ENCODE measurements at places on chromosomes 3 and 15.

DNA sequence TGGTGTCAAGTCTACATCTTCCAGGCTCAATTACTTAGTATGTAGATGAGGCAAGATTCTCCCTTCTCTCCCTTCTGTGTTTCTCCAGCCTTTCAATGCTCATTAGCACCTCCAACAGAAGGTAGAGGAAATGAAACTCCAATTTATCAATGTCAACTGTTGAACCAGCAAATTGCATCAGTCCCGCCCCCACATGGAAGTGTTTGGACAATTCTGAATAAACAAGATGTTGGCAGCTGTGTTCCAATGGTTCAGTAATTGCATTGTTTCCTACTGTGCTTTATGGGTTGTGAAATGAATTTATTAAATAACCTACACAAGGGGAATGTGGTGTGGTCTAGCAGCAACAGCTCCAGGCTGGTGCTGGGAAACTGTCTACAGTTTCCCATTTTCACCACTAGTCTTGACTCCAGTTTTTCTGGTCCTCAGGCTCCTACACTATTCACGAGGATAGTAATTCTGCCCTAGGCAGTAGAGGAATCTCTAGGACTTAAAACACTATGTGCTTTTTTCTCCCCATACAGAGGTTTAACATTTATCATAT is 91.9 kb downstream of the MB21D2 start:
- no peak for DNase-seq

GRCh38 chr3:183515968-183516851 is 39.3 kb downstream of the KLHL6 start:
- DNase-seq = peak; percentile 15

GRCh38 chr3:123188058-123188457 is 13.7 kb upstream of the SEC22A start:
- no peak for DNase-seq

GRCh38 chr15:47718497-47719437 is 1.5 kb downstream of the SEMA6D start:
- no peak for DNase-seq

- DNase-seq = no peak
These were observed 27.1 kb upstream of the C3orf49 start for GRCh38 chr3:63791974-63792373.

DNA sequence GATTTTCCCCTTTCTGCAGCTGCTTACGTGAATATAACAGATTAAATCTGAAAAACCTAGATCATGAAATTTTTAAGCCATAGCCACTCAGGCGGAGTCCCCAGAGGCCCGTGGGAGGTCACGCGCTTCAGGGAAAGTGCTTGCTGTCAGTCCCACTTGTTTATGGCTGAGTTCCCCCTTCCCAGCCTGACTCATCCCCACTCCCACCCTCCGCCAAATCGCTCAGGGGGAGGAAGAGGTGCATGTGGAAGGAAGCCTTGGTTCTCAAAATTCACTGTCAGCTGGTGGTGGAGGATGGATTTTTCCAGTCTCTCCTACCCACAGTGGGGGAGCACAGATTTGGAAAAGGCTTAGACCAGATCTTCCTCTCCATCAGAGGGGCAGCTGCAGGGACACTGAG is 67.4 kb downstream of the CORO2B start:
- DNase-seq = no peak

DNA sequence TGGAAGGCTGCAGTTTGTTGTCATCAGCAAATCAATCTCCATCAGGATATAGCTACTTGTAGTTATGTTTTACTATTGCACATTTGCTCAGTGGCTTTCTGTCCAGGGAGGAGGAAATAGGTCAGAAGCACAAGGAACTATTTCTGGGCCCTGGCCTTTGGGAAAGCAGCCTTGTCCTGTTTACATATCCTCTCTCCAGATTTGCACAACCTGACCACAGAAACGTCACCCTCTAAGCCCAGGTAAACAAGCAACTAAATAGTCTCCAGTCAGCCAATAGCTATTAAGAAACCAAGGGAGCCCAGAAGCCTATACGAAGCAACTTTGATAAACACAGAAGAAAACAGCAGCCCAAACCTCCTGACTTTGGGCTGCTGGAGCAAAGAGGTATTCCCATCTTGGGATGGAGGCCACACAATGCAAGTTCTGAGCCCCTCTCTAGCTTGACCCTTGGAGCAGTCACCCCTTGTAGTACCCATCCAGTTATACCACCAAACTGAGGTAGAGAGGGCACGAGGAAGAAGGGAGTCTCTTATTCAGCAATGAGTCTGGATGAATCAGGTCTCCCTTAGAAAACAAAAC is 2.3 kb upstream of the FEM1B start:
- DNase-seq = no peak

DNA sequence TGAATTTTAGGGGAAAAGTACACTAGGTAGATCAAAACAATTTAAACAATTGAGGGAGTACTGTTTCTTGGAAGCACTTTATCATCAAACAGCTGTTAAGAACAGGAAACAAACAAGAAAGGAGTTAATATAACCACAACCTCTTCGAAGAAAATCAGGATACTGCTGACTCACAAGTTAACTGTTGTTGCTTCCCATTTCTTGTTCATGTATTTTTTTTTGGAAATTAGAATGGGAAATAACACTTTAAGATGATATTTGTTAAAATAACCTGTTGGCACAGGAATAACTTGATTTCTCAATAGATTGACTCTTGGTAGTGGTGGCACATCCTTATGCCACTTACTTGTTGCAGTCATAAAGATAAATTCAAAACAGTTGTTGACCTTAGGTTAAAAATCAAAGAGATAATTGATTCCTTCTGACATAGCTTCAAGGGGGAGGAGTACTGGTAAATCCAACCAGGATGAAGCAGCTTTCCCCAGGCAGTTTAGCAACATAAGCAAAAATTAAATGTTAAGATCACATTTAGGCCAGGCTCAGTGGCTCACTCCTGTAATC is 3.3 kb downstream of the BNIP2 start:
- DNase-seq = no peak

DNA sequence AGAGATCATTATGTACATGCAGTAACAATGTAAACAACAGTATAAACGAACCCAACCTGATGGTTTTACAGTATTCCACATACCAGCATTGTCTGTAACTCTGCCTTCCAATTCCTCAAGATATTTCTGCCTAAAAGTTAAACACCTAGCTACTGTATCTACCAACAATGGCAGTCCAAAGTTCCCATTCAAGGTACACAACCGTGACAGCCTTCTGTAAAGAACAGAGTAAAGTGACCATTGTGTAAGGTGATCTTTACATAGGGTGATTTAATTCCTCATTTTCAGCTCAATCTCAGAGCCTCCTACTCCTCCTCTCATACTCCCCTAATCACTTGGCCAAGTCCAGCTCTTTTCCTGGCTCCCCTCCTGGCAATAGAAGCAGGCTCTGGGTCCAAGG is 10.4 kb downstream of the SECISBP2L start:
- no peak for DNase-seq

GRCh38 chr3:143040261-143040879 is 39.0 kb downstream of the U2SURP start:
- DNase-seq = no peak

DNA sequence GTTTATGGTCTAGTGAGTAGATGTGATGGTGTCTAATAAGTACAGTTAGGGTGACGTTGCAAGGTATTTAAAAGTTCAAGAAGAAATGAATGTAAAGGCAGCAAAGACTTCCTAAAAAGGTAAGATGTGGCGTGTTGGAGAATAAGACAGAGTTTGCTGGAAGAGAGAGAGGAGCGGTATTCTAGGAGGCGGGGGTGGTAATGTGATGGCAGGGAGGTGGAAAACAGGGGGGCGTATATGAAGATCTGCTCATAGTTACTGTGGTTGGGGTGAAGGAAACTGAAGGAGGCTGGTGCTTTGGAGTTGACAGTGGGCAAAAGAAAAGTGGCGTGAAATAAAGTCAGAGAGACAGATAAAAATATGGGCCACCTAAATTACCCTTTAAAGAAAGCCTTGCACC is 164.9 kb upstream of the LRRN1 start:
- DNase-seq = no peak

DNA sequence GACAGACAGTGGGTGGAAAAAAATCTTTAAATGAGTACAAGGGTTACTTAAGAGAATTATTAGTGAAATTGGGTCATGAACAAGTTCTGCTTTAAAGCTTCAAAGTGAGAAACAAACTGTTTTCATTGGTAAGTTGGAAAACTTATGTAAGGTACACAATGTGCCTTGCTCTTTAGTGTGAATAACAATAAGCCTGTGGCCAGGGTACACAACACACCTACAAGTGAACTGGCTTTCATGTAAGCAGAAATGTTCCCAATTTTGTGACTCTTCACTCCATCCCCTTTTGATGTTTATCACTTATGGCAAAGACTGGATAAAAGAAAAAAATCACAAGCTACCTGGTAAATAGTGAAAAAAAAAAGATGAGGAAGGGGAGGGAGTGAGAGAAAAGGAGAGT is 253.7 kb downstream of the ZBTB20 start:
- DNase-seq = no peak

GRCh38 chr3:98875535-98875934 is 26.0 kb downstream of the DCBLD2 start:
- DNase-seq = no peak

DNA sequence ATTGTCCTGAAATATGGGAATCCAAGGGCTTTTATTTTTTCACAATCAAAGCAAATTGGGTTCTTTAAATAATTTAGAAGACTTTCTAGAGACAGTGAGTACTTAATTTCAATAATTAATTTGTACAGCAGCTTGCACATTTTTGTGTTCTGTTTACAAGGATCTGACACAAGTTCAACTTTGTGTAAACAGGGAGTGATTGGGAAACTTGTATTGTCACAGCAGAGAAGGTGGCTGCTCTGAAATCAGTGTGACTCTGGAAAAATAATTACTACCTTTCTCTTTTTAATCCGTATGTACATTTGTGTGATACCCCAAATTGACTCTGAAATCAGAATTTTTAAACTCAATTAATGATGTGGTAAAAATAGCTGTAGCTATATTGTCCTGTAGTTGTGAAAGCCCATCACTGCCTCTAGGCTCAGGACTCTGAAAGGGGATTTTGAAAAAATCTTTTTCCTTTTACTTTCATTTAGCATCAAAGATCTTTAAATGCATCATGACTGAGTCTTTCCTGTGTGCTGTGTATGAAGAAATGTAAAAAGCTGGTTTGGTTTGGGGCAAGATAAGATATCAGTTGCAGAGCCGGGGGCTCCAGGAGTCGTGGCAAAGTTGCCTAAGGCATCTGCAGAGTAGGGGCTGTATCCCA is 45.1 kb downstream of the MFSD1 start:
- DNase-seq = no peak

DNA sequence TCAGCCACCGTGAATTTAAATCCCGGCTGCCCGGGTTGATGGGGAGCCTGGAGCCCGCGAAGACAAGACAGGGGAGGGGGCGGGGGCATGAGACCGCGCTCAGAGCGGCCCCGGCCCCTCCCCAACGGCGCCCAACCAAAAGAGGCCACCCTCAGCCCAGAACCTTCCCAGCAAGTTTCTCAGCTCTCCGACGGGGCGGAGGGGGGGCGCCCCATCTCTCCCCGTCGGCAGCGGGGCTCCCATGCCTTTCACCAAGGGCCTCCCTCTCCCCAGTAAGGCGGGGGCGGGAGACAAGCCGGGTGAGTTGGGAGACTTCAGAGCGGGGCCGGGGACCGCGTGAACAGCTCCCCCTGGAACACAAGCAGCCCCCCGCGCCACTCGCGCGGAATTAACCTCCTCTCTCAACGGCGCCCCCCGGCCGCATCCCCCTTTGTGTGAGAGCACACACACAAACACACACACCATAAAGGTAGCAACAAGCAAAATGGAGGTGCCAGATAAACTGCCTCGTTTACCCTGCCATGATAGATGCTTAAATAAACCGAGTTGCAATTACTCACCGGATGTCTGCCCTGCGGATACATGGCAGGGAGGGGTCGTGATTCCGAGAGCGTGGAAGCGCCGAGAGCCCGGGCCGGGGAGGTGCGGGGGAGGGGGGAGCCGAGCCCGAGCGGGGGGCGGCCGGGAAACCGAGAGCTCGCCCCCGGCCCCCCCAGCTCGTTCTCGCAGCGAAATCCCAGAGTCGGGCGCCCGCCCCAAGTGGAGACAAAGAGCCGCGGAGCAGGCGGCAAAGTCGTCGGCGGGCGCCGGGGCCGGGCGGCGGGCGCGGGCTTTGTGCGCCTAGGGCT is 1.3 kb downstream of the TLE3 start:
- DNase-seq = peak; percentile 32

GRCh38 chr3:129038121-129038855 is 22.3 kb upstream of the GP9 start:
- DNase-seq = no peak

DNA sequence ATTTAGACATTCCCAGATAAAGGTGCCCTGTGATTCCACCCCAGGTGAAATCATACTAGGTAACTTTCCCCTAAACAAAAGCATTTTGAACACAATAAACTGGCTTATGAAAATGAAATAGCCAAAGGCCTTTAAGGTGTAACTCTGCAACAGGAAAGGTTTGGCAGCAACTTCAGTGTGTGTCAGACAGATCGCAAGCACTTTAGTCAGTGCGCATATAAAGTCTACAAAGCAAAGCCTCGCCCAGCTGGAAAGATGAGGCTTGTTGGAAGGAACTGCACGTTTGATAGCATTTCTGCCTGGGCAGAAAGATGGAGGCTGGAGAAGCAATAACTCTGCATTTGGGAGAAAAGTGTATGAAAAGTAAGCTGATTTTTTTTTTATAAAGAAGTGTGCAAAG is 57.9 kb downstream of the PRICKLE2 start:
- DNase-seq = no peak

- no peak for DNase-seq
These were observed 6.2 kb upstream of the TMF1 start for GRCh38 chr3:69058180-69058946.

DNA sequence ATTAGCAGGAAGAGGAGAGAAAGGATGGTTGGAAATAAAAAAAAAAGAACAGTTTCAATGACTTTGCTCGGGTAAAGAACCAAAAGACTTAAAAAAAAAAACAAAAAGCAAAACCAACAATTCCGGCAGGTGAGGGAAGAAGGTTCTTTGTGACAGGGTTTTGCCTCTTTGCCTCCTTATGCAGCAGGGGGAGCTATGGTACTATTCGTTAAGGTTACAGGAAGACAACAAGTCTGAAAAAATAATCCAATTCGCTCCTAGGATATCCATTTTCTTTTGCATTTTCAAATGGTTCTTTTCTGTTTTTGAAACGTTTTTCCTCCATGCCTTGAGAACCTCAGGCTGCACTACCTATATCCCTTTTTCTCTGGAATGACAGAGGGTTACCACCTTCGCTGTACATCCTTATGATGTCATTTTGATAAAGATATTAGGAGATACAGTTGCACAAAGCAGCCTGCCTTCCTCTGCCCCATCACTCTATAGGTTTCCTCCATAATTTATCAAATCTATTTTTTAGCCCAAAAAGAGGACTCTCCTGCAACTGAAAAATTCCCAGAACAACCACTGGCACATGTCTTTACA is 55.0 kb downstream of the CFAP20DC start:
- DNase-seq = no peak

DNA sequence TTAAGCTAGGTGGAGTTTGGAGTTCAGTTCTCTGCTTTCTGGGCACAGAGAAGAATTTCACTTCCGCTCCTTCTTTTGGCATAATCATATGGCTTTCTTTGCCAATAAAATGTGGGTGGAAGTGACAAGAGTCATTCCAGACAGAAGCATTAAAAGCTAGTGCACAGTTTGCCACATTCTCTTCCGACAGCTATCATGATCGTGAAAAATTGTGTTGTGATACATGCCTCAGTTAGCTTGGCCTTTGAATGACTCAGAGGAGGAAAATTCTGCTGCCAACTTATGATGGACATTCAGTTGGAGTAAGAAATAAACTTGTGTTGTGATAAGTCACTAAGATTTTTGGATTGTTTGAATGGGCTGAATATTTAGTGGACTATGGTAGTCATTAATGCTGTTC is 291.7 kb upstream of the SATB1 start:
- no peak for DNase-seq
